ENCODE measurements at places on chromosomes 7 and 10. TPM values are rescaled to one million over a fixed set of nuclear protein-coding genes. Genes with fewer than 3 reads are reported as not detected.

- H3K27me3 ChIP-seq: no peaks in the 10 kb centered on the region
- H3K4me3 ChIP-seq: no peak overlapping the region
- DNase-seq: no peak
- no peaks in the 10 kb centered on the region for H3K4me1 ChIP-seq
- H3K36me3 ChIP-seq: no peaks in the 10 kb centered on the region
Observed at GRCh38 chr7:33790746-33791145, 114.6 kb upstream of the BMPER start.

TIMM23B gene
- total RNA-seq: 28.8 TPM

DNA sequence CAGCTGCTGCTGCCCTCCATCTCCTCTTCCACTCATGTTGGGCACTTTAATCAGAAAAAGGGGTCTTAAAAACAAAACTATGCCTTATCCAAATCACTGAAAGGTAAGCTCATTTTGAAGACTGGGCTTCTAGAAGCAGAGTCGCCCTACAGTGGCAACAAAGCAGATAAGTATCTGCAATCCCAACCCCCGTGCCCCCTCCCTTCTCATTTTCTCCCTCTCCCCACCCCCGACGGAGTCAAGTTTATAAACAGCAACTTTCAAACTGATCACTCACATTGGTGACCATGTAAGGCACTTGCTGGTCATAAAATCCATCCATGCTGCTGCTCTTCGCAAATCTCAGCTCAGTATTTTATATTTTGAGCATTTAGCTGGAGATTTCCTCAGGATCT is 738 bp downstream of the ETV1 start:
- no peaks in the 10 kb centered on the region for H3K36me3 ChIP-seq
- H3K4me3 ChIP-seq: peak overlapping the region; percentile 51
- H3K27ac ChIP-seq: peak overlapping the region; percentile 93
- peaks cover 7% of the 10 kb centered on the region for H3K4me1 ChIP-seq
- peak; percentile 64 for DNase-seq

DNA sequence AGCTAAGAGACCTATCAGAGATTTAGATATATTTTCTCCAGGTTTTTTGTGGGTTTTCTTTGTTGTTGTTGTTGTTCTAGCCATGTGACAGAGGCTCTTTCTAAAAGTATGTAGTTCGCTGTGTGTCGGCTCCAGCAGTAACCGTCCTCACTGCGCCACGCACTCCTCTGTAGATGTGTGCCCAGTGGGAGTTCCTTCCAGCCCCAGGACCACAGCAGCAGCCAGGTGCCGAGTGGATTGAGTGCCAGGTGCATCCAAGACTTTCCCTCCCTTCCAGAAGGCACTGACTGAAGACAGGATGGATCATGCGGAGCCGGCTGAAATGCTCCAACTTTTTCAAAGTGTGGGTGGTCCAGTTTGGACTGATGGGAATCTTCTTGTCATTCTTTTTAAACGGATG is 31.8 kb downstream of the WDR86 start:
- no peak for DNase-seq
- H3K27ac ChIP-seq: no peak overlapping the region
- 0 out of 3 replicates have a peak, but pooled peaks cover 3% of the 10 kb centered on the region for H3K27me3 ChIP-seq
- no peak overlapping the region for H3K4me3 ChIP-seq

All from K562 (cell line).